Breast epithelium (tissue), 4 donors: ENCODE measurements at places on chromosomes 4 and X. TPM values are rescaled to one million over a fixed set of nuclear protein-coding genes. Genes with fewer than 3 reads are reported as not detected.

The LEF1 gene
- 2.6 TPM for total RNA-seq

The TMSB15C gene
- 1.8 TPM for total RNA-seq

The DCHS2 gene
- 2.8 TPM for total RNA-seq

The DOK7 gene
- total RNA-seq, result not detected

The SNCA gene
- 15.7 TPM for total RNA-seq

The SLC9B1 gene
- 1.6 TPM for total RNA-seq

The NFKB1 gene
- total RNA-seq, result 52.5 TPM

The GSX2 gene
- total RNA-seq, result not detected

The AKAP14 gene
- total RNA-seq, result not detected

The SORCS2 gene
- total RNA-seq, result 1.3 TPM

The GCNA gene
- total RNA-seq, result 2.6 TPM

The SLC16A2 gene
- total RNA-seq, result 6.6 TPM

The SLC6A14 gene
- total RNA-seq, result 6.2 TPM

The TMPRSS11D gene
- not detected for total RNA-seq

The CFAP99 gene
- 0.15 TPM for total RNA-seq

- DNase-seq, result no peak
Measured at GRCh38 chr4:4837316-4837715, 22.1 kb upstream of the MSX1 start.

DNA sequence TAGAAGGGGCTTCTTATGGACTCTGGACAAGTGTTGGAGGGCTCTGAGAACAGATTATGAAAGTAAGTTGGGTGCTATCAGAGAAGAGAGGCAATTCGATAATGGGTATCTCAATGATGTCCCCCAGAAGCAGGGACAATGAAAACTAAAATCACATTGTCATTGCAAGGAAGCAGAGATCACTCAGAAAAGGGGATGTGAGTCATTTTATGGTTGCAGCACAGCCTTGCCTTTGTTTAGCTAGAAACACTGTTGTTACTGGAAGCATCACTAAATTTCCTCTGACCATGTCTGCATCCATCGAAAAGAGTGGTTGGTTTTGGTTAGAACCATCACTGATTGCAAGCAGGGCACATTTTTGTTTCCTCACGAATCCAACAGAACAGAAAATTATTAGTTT is 246.8 kb upstream of the NWD2 start:
- DNase-seq, result no peak

GRCh38 chr4:174882317-174882992 is 35.7 kb upstream of the ADAM29 start:
- no peak for DNase-seq

DNA sequence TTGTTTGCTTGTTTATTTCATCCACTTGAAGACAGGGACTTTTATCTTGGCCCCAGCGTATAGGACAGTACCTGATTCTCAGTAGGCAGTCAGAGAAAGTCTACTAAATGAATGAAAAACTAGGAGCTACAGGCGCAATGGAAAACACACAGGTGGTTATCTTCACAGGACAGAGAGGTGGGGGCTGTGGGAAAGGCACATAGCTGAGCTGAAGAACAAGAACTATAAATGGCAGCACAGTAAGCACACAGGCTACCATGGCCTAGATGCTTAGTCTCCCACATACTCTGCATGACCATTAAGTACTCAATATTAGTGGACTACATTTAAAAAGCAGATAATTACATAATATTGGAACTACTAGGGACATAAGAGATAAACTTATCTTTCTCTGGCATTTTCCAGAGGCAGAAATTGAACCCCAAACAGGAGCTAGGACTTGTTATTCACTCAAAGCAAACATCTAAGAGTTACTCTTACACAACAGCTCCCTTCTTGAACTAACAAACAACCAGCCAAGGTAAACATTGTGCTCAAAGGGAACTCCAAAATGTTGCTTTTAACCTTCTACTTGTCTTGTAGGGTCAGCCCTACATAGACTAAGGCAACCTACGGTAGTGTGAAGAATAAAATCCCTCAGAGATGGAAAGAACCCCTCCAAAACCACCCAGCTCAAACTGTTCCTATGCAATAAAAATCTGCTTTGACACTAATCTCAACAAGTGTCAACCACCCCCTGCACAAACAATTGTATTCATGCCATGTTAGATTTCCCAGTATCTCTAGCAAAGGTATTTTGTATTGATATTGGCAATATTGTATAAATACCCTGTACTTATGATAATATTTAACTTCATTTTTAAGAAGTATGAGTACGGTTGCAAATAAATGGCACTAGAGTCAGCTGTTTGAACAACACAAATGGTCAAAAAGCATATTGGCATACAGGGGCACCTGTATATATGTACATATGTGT is 593.6 kb downstream of the KLHL13 start:
- DNase-seq, result no peak

- no peak for DNase-seq
Measured at GRCh38 chr4:48022192-48022799, 5.7 kb downstream of the NIPAL1 start.

- DNase-seq, result no peak
Measured at GRCh38 chr4:155444721-155445120, 68.0 kb upstream of the MAP9 start.

DNA sequence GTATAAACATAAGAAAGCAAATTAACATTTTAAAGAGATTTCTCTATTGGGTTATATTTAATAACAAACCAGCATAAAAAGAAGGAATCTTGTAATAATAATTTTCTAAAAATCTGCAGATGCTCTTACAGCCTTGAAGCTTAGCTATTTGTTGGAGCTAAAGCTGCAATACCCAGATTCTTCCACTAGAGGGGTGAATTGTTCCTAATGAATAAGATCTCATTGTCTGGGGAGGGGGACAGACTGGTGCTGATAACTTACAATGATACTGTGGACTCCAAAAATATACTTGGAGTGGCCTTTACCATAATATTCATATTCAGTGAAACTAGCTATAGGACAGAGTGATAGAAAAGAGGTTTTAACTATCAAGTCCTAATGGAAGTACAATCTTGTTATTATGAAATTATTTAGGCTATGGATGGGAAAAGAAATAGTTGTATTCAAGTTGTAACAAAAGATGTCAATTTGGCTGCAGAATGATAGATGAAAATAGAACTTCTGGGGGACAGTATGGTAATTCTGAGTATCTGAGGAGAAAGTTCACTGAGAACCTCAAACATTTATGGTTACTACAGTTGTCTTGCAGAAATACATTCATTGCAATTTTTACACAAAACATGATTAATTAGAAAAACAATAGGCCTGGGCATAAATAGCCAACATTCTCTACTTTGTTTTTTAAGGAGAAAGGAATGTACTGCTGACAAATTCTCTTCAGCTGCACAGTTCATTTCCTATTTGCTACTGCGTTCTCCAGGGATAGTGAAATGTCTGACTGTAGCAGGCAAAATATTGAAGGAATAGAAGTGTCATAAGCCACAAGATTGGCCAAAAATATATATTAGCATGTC is 443.3 kb downstream of the GBA3 start:
- no peak for DNase-seq

DNA sequence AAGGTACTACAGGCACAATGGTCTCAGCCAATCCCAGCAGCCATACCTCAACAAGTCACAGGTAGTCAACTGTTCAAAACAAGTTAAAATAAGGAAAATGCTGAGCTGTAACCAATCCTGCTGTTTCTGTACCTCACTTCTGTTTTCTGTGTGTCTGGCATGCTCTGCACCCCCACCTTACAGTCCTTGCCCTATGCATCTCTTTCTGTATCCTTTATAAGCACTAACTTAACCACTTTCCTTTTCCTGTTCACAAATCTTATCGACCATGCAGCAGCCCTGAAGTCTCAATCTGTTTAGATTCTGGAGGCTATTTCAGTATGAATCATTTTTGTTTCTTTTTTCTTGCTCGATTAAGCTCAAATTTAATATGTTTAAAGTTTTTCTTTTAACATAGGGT is 12.5 kb upstream of the FAM13A start:
- no peak for DNase-seq

DNA sequence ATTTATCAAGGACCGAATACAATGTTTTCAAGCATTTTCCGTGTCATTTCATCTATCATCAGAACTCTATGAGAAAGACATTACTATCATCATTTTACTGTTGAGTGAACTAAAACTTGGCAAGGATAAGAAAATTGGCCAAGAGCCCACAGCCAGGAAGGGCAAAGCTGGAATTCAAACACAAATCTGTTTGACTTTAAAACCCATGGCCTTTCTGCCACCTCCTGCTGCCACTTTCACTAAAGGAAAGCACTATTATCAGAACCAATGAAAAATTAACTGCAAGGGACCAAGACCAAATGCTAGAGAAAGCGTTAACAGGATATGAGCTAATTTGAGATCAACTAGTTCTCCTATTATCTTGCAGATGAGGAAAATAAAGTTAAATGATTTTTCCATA is 2759.2 kb downstream of the ARAP2 start:
- no peak for DNase-seq

DNA sequence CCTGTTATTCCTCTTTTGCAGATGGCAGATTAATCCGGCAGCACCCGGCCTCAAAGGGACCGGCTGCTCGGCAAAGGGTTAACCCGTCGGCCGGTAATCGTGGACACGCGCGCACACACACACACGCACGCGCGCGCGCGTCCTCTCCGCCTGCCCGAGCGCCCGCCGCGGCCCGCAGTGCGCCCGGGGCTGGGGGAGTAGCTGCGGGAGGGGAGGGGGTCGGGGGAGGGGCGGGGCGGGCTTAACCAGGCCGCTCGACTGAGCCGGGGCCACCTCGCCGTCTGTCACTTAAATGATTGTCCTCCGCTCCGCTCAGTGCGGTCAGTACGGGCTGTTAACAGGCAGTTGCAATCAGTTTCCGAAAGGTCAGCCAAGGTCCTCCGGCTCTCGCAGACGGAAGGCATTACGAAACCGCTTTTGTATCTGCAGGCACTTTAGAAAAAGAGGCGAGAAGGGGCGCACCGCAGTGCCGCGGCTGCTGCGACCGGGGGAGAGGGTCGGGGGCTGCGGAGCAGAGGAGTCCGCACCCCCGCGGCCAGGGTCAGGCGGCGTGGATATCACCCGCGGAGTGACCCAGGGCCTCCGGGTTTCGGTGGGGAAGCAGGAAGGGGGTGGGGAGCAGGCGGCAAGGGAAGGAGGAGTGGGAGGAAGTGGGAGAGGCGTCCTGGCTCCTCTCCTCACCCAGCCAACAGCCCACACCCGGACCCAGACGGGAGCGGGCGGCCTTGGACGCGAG is 57.3 kb upstream of the BCOR start:
- no peak for DNase-seq

DNA sequence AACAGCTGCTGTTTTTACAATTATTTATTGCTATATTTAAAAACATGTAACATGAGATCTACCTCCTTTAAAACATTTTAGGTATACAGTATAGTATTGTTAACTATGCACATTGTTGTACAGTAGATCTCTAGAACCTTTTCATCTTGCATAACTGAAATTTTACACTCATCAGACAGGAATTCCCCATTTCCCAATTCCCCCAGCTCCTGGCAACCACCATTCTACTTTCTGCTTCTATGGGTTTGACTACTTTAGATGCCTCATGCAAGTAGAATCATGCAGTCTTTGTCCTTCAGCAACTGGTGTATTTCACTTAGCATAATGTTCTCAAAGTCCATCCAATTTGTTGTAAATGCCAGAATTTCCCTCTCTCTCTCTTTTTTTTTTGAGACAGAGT is 9.7 kb upstream of the LSM6 start:
- DNase-seq, result peak; percentile 43

- DNase-seq, result no peak
Measured at GRCh38 chrX:148067285-148067684, 86.1 kb downstream of the FMR1NB start.
